ENCODE measurements at places on chromosomes 5 and 9.
A peak's percentile ranks its signal among the peaks of the same experiment; 100 is the strongest.

- no peak for DNase-seq
Observed at GRCh38 chr5:143145243-143146160, 258.0 kb downstream of the NR3C1 start.

- no peak for DNase-seq
Observed at GRCh38 chr5:58378613-58379390, 81.1 kb downstream of the PLK2 start.

DNA sequence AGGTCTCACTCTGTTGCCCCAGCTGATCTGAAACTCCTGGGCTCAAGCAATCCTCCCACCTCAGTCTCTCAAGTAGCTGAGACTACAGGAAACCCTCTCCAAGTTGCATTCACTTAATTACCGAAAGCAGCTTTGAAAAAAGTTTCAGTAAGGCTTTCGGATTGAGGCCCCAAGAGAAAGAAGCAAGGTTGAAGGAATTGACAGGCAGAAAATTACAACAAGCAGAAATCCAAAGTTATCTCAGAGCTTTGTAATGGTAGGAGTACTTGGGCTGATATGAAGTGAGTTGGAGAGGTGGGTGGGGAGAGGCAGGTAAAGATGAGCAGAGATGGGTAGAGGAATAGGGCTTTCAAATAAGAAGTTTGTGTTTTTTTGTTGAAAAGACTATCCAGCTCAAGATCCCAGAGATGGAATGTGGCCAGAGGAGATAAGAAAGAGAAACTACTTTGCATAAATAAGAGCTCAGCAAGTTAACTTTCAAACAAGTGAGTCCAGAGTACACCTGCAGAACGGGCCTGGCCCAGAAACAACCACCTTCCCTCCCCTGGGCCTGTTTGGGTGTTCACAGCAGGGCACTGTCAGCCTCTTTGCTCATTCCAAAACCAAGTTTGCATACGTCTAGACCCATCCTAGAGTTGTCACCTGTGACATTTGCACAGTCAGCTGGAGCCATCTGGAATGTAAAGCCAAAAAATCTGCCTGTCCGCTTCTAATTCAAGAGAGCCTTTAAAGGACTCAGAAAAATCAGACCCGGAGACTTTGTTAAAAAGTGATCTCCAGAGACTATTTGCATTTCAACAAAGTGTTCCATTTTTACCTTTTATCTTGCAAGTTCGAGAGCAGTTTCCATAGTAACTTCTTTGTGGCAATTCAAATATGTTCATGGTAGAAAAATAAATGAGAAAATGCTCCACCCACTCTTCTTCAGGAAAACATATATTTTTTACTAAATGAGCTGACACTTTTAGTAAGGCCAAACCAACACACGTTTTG is 2.2 kb upstream of the CLINT1 start:
- DNase-seq, result no peak

DNA sequence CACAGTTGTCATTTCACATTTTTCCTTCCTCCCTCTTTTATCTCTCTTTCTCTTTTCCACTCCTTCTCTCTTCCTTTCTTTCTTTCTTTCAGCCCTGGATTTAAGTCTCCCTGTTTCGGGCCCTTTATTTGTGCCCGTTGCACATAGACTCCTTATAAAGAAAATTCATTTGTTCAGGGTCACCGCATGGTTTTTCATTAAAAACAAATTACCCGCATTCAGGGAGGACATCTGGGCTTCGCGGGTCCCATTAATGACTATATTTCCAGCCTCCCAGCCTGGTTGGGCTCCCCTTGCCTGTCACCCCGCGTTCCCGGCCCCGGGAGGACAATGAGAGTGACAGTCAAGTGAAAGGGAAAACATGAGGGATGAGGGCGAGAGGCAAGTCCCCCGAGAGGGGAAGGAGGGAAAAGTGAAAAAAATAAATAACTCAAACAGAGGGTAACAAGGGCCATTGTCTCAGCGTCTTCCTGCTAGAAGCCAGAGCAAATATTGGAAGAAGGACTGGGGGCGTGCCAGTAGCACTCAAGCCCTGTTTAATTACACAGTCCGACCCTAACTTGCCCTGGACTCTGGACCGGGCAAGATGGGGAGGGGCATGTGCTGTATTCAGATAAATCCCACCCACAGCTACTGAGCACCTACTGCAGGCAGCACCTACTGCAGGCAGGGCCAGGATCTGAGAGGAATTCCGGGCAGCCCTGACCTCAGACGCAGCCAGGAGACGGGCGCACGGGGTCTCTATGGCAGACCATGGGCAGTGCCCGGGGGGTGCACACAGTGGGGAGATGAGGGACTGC is 166.2 kb downstream of the PAX5 start:
- peak; percentile 49 for DNase-seq

GRCh38 chr5:142770650-142771609 is 753 bp downstream of the ARHGAP26 start:
- DNase-seq, result peak; percentile 35

DNA sequence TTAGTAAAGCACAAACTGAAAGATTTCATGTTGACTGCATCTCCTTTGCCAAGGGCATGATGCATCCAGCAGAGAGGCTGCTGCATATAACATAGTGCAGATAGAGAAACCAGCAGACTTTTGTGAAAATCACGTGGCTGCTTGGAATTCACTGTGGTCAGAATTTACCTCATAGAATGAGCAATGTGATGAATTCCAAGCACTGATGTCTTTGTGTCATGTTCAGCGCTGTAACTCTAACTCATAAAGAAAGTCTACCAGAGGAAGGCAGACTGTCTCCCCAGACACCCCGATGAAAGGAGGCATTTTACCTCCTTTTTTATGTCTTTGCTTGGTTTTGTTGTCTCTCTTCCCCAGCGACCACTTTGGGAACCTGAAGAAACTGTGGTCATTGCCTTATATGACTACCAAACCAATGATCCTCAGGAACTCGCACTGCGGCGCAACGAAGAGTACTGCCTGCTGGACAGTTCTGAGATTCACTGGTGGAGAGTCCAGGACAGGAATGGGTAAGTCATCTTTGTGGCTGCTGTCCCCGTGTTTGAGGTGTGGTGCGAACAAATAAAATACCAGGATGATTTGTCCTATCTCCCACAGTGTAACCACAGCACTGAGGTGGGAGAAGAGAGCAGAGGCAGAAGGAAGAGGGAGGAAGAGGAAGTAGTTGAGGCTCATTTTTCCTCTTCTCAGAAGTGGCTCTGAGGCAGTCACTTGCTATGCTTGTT is 42.0 kb downstream of the ITK start:
- no peak for DNase-seq

DNA sequence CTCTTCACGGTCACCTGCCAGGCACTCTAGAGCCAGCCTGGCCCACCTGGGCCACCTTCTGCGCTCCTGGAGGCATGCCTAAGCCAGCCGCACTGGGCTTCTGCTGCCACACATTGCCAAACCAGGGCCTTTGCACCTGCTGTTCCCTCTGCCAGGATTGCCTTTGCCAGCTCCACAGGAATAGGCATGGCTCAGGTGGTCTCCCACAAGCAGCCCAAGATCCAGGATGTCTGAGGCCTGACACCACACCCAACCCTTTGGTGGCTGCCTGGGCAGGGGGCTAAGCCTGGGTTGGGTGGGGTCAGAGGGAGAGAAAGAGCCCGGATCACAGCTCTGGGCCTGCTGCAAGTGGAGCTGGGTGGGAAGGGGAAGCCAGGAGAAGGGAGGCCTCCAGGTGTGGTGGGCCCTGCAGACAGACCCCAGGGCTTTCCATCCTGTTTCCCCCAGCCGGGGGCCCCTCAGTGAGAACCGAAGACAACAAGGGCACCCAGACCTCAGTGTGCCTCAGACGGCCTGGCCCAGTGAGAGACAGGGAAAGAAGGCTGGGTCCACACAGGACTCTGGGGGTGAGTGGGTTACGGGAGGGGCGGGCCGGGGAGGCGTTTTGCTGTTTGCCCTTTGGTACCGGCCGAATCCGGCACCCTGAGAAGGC is 672 bp upstream of the SUSD3 start:
- no peak for DNase-seq

DNA sequence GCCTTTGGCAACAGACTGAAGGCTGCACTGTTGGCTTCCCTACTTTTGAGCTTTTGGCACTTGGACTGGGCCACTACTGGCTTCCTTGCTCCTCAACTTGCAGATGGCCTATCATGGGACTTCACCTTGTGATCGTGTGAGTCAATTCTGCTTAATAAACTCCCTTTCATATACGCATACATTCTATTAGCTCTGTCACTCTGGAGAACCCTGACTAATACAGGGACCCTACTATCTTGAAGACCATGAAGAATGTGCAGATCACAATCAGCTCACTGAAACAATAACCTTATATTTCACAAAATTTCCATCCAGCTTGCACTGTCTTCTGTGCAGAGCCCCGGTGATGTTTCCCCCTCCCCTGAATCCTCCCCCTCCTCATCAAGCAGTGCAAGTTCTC is 39.8 kb downstream of the TMEM215 start:
- DNase-seq, result no peak

GRCh38 chr9:90822866-90823265 is 21.2 kb downstream of the SYK start:
- DNase-seq, result no peak

DNA sequence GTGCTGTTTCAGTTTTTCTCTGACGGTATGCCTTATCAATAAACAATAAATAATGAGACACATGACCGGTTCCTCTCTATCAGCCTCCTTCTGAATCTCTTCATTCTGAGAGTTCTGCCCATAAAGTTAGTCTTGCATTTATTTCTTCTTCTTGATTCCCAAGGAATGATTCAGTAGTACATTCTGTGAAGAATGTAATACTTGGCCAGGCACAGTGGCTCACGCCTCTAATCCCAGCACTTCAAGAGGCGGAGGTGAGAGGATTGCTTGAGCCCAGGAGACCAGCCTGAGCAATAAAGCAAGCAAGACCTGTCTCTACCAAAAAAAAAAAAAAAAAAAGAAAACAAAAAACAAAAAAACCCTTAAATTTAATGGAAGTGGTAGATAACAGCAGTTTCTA is 53.9 kb downstream of the PAM start:
- no peak for DNase-seq

DNA sequence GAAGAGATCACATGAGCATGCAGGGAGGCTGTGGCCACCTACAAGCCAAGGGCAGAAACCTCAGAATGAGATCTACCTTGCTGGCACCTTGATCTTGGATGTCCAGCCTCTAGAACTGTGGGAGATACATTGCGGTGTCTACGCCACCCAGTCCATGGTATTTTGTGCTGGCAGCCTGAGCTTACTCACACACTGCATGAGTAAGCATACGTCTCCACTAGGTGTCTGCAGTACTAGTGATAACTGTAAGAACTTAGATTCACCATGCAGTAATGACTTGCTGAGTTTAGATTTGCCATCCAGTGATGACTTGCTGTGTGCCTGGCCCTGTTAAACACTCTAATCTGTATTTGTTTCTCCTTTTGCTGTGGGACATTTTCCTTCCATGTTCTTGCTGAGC is 417.7 kb downstream of the GADD45G start:
- DNase-seq, result no peak

- DNase-seq, result no peak
Observed at GRCh38 chr5:76468635-76469425, 65.7 kb downstream of the IQGAP2 start.

GRCh38 chr9:30575218-30575617 is 1809.2 kb upstream of the ACO1 start:
- DNase-seq, result no peak

- no peak for DNase-seq
Observed at GRCh38 chr9:137784046-137784445, 93.5 kb upstream of the CACNA1B start.

GRCh38 chr5:145978708-145979107 is 42.3 kb downstream of the SH3RF2 start:
- no peak for DNase-seq

GRCh38 chr5:103114440-103114839 is 5.5 kb downstream of the GIN1 start:
- no peak for DNase-seq

DNA sequence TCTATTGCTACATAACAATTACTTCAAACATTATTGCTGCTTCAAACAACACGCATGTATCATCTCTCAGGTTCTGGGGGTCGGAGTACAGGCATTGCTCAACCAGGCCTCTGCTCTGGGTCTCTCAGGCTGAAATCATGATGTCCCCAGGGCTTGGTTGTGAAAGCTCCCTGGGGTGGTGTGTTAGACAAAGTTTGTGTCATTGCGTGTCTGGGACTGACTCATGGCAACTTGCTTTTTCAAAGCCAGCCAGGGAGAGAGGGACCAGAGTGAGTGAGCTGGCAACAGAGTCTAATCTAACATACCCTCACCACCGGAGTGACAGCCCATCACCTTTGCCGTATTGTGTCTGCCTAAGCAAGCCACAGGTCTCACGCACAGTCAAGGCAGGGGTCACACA is 259.2 kb upstream of the NFIL3 start:
- DNase-seq, result no peak

All from NCI-H1105 (cell line).